ENCODE measurements at places on chromosomes 1 and 21.

DNA sequence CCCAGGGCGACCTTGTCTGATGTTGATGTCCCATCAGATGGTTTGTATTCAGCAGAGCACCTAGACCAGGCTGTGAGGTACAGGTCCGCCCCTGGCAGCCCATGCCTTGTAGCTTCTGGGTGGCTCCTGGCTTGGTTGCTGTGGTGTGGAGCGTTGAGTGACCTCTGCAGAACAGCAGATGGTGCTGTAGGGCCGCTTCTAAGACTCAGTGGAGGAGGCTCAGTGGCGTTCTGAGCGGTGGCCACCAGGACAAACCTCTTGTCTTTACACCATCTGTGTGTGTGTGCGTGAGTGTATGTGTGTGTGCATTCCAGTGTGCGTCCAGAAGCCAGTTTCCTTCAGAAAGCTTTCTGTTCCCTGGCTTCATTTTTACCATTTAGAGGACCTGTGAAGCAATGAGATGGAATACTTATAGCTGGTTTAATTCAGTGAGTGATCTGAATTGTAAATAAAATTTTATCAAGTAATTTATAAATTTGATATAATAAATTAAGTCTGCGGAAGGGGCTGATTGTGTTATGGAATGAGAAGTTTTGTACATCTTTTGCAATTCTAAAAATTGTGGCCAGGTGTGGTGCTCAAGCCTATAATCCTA lies 66.1 kb downstream of the ADARB1 start:
- DNase-seq = peak; percentile 74

- no peak for DNase-seq
Measured at GRCh38 chr1:39105841-39106765, 80.0 kb downstream of the NDUFS5 start.

DNA sequence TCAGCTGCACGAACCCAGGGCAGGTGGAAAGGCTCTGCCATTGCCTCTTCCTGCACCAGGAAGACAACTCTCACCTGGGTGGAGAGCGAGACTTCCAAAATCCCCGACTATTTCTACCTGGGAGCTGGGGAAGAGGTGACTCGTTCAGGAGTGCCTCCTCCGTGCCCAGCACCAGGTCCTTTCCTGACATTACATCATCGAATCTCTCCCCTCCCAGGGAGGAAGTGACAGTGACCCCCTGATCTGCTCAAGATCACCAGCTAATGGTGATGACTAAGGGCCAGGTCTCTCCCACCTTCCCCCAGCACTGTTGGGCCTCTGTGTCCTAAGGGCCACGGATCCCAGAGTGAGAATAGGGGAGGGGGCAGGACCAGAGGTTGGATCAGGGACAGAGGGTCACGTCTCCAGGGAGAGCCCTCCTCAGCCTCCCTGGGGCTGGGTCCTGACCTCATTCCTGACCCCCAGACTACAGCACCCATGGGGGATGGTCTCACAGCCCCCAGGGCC lies 6.8 kb downstream of the MEGF6 start:
- DNase-seq = no peak

DNA sequence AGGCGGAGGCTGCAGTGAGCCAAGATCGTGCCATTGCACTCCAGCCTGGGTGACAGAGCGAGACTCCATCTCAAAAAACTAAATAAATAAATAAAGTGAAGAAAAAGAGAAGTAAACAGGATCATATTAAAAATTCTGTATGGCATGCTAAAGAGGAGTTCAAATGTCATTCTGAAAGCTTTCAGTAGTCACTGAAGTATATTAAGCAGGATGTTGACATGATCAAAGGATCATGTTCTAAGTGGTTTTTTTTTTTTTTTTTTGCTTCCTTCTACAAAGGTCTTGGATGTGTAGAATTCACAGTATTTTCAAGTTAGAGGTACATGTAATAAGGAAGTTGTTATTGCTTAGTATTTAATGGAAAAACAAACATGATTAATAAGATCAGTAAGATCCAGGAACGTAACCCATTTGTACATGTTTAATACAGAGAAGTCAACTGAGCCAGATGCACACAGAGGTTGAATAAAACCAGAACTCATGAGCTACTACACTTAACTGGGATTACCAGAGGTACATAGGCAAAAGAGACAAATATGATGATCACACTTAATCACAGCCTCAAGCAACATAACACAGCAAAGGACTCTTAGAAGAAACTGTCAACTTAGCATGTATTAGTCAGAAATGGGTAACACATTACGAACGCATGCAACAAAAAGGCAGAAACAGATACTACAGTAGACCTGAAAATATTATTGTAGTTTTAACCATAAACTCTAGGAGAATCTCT lies 12.2 kb downstream of the CDC42BPA start:
- no peak for DNase-seq

DNA sequence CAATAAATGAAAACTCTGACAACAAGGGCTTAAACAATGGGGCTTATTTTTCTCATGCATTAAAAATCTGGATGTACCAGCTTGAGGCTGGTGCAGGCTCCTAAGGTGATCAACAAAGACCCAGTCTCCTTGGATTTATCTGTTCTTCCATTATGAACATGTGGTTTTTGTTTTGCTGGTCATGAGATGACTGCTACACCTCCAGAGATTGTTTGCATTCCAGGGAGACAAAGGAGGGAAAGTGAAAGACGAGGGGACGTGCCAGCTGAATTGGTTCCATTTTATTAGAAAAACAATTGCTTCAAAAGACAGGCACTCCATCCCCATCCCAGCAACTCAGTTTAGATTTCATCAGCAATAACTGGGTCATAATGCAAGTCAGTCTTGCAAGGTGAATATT lies 90.9 kb upstream of the KCNK1 start:
- DNase-seq = no peak

DNA sequence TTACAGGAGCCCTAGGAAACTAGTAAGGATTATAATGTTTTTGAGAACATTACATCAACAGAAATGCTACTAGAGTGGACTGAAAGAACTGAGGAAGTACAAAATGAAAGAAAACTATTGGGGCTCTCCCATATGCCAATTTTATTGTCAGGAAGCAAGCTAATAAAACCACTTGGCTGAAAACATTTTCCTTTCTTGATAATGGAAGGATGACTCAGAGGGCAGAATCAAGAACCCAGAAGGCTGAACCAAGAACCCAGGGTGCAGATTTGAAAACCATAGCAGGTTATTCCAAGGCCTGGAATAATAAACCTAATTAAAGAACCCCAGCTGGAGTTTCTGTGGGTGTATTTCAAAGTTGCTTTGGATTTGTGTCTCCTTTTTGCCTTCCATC lies 70.7 kb downstream of the RPE65 start:
- no peak for DNase-seq

DNA sequence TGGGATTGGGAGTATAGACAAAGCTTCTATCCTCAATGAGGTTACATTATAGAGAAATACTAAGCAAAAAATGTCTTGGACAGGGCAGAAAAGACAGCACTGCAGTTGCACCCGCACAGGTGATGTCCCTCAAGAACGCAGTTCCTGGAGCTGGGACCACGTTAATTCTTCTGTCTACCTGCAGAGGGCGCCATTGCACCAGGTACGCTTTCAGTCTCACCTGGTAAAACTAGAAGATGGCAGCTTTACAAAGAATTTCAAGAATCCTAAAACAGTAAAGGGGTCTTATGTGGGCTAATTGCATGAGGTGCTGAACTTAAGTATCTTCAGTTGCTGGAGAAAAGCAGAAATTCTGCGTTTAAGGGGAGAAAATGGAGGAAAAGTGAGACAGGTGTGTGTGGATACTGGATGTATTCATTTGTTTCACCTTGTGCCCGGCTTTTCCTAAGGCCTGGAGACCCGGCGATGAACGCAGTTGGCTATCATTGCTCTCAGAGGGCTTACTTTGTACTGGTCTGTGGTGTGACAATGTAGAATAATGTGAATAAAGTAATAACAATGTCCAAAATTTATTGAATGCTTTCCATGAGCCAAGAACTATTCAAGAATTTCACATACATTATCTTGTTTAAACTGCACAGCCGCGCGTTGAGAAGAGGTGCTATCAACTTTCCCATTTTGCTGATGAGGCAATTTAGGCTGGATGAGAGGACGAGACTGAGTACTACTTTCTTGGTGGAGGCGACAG lies 276.3 kb upstream of the GREM2 start:
- peak; percentile 1 for DNase-seq

DNA sequence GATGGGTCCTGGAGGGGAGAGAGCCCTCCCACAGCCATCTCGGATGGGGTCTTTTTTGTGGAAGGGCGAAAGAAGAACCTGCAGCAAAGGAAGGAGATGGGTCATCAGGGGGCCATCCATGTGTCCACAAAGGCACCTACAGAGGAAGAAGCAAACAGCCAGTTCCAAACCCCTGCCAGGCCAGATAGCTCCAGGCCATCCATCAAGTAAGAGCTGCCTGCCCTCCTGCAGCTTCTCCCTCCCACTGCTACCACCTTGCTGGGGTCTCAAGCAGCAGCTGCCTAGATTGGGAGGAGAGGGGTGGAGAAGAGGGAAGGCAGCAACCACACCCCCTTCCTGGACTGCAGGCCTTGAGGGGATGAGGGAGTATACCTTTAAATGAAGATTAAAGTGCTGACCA lies 4.5 kb downstream of the FCAMR start:
- no peak for DNase-seq

GRCh38 chr1:5917281-5917590 lies 75.0 kb downstream of the NPHP4 start:
- DNase-seq = no peak

DNA sequence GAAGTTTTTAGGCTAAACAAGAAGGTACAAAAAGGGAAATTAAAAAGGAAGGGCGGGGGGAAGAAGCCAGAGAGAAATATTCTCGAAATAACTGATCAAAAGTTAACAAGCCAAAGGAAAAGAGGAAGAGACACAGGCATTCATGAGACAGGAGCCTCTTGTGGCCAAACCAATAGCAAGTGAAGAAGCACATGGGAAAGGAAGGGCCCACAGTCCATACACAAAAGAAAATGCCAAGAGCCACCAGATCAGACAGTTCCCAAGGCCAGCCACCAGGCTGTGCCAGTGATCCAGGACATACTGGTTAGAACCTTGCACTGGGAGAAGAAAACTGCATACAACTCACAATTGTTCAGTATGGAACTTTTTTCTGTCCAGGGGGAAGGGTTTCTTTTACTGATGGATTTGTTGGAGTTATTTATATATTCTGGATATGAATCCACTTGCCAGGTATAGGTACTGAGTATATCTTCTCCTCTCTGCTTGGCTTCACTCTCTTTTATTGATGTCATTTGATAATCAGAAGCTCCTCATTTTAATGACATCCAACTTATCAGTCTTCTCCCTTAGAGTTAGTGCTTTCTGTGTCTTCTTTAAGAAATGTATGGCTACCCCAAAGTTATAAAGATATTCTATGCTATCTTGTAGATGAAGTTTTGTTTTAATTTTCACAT lies 76.8 kb downstream of the CD46 start:
- DNase-seq = no peak

DNA sequence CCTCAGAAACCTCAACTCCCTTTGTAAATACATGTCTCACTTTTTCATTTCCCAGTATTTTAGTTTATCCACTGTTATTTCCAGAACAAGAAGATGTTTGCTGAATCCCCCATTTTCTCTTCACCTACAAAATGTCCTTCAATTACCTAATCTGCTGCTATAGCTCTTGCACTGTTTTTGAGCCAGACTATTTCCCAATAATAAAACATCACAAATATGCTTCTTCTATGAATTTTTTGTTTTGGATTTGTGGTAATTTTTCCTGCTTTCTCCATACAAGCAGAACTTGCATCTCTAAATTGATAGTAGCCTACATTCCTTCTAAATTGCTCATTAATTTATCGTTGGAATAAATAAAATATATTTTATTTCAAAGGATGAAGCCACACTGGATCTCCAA lies 199.6 kb upstream of the C1orf87 start:
- DNase-seq = no peak

DNA sequence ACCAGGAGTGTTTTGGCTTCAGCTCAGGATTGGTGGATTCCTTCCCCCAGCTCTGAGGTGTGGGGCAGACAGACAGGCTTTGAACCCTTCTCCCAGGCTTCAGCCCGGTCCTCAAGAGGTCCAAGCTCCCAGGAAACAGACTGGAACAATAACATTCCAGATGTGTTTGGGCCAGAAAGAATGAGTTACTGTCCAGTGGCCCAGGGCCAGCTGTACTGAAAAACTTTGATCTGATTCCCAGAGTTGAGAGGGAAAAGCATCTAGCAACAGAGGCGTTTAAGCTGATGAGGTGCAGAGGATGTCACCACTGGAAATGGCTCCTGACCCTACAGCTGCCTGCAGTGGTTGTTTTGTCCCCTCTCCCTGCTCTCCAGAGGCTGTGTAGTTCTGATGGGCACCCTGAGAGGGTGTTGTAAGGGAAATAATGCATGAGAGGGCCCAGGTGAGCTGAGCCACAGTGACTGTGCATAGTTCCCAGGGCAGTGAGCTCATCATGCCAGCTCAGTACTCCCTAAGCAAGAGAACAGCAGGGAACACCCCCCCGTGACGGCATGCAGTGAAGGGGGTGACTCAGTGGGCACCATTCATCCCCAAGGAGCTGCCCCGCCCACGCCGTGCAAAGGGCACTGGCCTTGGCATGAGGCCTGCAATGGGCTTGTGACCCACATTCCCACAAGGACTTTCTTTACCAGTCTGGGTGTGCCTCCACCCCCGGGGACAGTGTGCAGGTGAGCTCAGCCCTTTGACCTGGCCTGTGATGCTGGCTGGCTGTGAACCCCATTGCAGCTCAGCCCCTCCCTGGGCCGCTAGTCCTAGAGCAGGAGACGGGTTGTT lies 13.8 kb upstream of the SFN start:
- DNase-seq = peak; percentile 91

DNA sequence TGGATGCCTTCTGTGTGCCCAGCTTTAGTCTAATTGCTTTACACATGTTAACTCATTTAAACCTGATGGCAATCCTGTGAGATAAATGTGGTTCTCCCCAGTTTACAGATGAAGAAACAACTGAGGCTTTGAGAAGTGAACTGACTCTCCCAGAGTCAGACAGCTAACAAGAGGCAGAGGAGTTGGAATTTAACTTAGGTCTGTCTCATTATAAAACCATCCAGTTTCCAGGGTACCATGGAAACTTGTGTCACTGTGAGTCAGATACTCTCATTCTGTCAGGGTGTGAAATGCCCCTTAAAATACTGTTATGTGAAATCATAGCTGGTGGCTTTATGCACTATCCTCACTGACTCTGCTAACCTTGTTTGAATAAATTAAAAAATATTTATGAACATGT lies 206.6 kb downstream of the PBX1 start:
- peak; percentile 81 for DNase-seq
